BJ (cell line): ENCODE measurements at places on chromosomes 16 and 17.

- no peak for DNase-seq
These were observed 7.9 kb upstream of the SCNN1G start for GRCh38 chr16:23174622-23175021.

- no peak for DNase-seq
These were observed 38.3 kb upstream of the AKTIP start for GRCh38 chr16:53541326-53541725.

DNA sequence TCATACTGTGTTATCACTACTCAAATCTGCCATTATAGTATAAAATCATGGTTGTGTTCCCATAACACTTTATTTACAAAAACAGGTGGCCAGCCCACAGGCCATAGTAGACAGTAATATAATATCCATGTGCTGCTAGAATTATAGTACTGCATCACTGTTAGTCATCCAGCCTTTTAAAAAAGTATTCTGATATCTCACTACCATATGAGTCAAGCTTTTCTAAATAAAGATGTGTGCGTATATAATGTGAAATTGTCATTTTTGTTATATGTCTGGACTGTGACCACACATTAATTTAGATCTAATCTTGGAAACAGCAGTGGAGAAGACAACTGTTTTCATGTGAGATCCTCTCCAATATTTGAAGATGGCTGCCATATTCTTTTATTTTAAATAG lies 1049.1 kb upstream of the GOT2 start:
- DNase-seq: peak; percentile 34

DNA sequence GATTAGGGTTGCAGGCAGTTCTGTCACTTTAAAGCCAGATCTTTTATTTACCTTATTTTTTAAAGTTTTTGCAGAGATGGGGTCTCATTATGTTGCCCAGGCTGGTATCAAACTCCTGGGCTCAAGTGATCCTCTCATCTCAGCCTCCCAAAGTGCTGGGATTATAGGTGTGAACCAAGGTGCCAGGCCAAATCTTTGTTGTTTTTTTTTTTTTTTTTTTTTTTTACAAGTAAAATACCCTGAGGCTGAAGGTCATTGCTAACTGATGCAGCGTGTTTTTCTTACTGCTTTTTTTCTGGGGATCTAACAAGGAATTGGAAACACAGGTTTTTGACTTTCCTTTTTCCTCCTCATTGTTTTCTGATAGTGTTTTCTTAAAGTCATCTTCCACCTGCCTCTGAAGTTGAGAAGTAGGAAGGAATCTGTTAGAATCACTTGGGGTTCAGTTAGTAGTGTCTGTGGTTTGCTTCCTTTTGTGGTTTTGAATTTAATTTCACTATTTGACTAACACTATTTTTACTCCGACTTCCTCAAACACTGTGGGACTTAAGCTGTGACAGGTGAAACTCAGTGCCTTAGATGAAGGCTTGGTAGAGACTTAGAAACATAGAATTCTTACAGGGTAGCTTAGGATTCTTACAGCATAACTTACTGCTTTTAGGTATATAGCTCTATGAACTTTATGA lies 22.2 kb downstream of the CLTC start:
- no peak for DNase-seq

GRCh38 chr16:9598731-9599083 lies 507.3 kb downstream of the HAPSTR1 start:
- DNase-seq: no peak

DNA sequence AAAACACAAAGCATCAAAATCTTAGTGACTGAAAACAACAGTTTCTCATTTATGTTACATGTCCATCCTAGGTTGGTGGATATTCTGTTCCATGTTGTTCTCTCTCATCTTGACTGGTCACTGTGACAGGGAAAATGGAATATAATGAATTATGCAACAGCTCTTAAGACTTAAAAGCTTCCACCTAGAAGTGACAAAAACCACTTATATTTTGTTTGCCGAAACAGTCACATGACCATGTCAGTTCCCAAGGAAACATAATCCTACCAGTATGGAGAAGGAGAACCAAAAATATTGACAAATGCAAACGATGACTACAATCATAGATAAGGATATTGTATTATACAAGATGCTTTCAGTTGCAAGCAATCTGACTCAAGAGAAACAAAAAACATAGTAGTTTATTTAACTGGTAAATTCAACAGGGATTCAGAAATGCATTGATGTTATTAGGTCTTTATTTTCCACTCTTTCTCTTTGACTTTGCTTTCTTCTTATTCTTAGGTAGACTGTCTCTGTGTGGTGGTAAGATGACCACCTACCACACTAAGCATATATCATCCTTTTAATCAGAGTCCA lies 103.8 kb downstream of the SSH2 start:
- DNase-seq: no peak

GRCh38 chr16:47625115-47625567 lies 164.0 kb downstream of the PHKB start:
- no peak for DNase-seq

DNA sequence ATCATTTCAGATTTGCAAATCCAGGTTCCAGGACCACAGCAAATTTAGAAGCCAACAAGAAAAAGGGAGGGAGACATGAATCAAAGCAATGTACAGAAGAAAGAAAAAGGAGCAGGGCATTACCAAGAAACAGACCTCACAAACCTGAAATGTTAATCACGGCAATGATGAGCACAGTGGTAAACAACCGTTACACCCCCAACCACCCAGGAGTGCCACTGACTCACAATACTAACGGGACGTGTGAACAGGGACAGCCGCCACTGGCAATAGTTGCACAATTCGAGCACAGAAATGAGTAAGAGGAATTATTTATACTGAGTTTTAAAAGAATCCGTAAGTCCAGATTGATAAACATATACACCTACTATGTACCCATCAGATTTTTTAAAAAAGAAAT lies 13.8 kb downstream of the USP22 start:
- peak; percentile 29 for DNase-seq

DNA sequence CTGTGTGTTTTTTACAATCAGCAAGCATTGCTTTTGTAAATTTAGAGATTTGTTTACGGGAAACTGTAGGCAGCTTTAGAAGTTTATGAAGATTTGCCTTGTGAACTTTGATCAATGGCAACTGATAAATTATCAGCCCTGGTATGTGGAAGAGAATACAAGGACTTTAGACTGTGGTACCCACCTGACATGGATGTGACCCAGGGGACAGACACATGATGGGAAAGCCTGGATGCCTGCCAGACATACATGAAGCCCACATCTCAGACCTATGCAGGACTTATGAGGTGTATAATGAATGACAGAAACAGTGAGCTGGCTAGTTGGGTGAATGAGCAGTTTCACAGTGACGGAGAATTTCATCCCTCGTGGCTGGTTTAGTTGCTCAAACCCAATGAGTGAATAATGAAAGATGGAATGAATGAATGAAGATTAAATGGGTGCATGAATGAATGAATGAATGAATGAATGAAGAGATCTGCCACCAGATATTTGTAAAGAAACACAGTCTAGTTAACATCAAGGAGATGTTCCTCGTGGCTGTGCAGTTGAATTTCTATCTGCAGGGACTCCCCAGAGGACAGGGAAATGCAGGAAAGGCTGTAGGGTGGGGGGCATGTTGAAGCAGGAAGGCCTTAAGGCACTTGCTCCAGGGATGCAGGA lies 7.6 kb downstream of the TMEM92 start:
- no peak for DNase-seq

DNA sequence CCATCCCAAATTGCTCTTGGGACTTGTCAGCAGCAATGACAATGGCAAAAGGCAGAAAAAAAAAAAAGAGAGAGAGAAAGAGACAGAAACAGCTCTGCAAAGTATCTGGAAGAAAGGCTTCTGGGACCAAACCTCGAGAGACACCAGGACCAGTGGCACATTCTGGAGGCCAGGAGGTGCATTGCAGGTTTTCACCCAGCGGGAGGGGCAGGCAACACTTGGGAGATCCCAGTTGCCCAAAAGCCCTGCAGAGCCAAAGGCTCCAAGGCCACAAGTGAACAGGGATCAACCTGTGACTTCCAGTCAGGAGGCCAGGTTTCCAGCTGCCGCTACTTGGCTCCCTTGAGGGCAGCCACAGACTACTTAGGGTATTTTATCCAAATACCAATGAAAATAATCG lies 110.8 kb upstream of the CDH5 start:
- no peak for DNase-seq

DNA sequence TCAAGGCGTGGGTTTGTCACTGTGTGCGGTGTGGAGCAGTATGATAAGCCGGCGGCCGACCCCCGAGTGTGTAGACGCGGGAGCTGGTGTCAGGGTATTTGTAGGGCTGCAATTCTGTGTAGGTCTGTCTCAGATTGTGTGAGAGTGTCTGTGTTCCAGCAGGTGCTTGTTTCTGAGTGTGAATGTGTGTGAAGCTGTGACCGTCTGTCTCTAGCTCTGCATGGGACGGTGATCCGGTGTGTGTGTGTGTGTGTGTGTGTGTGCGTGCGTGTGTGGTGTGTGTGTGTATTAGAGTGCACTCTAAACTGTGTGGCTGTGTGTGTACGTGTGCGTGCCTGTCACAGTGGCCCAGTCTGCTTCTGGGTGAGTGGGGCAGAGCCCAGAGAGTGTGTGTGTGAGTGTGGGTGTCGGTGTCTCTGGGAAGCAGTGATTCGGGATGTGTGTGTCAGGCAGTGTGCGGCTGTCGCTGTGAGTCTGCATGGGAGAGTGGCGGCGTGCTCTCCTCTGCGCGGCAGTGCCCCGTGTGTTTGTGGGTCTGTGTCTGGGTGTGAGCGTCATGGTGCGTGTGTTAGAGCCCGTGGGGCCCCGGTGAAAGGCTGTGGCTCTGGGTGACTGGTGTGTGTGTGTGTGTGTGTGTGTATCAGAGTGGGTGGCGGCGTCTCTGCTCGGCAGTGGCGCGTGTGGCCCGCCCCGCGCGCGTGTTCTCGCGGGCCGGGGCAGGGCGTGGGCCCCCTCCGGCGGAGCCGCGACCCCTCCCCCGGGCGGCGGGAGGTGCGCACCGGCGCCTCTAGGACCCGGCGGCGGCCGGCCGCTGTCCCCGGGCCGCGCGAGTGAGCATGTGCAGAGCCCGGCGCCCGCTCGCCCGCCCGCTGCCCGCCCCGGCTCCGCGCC lies at the start of gene WSCD1:
Gene WSCD1 (plus strand): TSS at position 841 of the 891 bp plus-strand sequence. CDS start 10,280 bp downstream, outside the sequence.
- DNase-seq: no peak

DNA sequence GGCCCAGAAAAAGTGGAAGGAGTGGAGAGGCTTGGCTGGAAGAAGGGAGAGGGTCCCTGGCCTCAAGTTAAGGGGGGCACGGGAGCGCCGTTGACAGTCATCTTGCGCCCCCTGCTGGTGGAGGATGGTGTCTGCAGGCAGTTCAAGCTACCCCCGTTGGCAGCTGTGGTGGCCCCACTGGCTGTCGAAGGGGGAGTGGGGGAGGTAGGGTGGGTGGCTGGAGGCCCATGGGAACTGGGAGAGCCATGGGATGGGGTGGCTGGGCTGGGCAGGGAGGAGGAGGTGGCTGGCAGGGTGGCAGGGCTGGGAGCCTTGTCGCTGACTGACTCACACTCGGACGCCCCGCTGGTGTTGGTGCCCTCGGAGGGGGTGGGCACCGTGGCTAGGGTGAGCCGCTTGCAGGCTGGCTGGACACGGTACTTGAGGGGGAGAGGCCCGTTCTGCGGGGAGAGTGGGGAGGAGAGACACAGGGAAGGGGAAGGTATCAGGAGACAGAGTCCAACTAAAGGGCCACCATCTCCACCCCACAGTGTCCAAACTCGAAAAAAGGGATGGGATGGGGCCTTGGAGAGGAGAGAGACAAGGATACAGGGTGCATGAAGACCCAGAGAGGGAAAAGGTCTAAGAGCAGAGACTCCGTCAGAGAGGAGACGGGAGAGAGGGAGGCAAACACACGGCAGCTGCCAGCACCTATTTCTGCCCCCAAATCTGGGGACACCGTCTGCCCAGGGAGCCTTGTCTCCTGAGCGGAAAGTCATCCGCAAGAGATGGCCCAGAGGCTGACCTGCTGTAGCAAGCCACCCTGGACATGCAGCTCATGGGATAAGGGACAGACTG lies 5.2 kb downstream of the CISD3 start:
- no peak for DNase-seq

DNA sequence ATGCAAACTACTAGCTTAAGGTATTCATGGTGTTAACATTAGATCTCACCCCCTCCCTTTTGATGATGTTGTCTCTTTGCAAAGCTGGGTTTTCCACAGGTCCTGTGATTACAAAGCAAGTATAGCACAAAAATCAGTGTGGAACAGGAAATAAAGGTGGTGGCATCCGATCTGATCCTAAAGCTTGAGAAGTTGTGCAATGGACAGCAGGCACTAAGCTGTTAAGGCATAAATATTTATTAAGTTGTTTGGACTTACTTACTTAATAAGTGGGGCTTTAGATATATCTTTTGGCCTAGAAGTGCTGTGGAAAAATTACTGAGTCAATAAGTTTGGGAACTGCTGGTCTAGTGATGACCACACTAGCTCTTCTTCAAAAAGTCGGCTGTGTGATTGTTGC lies 5.0 kb downstream of the GLP2R start:
- DNase-seq: no peak

- peak; percentile 95 for DNase-seq
These were observed 329.4 kb upstream of the CDH5 start for GRCh38 chr16:66036793-66037715.

- no peak for DNase-seq
These were observed 113.5 kb downstream of the USP22 start for GRCh38 chr17:20929334-20929733.

DNA sequence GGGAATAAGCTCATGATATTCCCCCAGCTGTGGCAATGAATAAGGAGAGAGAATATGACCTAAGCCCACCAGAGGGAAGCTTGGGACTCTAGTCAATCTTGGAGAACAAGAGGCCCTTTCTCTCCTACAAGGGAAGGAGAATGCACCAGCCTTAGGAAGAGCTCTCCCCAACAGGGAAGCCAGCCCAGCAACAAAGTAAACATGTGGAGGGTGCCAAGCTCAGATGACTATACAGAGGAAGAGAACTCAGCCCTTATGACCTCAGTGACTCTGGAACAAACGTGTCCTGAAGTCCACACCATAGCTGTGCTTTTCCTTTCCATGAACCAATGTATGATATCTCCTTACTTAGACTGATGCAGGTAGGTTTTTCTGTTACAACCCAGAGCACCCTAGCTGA lies 219.7 kb downstream of the GSG1L start:
- DNase-seq: no peak

DNA sequence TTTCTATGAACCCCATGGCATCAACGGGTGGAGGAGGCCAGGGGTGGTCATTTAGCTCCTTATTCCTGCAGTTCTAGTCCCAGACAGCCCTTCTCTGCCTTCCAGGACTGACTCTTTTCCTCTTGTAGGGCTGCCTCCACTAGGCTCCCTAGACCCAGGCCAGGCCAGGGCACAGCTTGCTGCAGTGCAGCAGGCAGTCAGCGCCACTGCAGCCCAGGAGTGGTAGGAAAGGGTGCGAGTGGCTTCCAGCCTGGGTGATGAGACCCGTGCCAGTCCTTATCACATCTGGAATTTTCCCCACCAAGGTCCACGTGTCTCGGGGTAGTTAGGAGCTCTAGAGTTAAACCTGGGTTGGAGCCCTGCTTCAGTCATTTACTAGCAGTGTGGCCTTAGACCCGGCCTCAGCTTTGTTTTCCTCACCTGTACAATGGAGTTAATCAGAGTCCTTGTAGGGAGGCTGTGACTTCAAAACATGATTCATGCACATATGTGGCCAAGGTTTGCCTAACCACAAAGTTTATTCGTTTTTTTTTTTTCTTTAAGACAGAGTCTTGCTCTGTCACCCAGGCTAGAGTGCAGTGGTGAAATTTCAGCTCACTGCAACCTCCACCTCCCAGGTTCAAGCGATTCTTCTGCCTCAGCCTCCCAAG lies 4.7 kb downstream of the SLC5A11 start:
- no peak for DNase-seq

- no peak for DNase-seq
These were observed 40.0 kb downstream of the RFFL start for GRCh38 chr17:35023538-35023937.
